ENCODE measurements at places on chromosomes 3 and 15.

DNA sequence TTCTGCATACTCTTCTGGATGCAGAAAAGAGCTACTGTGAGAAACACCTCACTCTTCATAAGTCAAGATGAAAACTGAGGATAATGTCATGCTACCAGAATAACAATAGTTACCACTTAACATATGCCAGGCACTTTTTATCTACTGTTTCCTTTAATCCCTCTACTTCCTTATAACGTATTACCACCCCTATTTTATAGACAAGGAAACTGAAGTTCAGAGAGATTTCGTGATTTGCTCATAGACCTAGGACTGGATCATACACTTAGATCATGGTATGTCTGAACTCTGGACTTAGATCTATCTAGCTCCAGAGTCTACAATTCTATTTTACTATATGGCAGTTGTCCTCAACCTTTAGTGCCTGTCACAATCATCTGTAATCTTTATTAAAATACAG lies 155.7 kb upstream of the TSPAN3 start:
- DNase-seq = no peak

GRCh38 chr3:52649461-52650210 lies 36.1 kb downstream of the PBRM1 start:
- no peak for DNase-seq

DNA sequence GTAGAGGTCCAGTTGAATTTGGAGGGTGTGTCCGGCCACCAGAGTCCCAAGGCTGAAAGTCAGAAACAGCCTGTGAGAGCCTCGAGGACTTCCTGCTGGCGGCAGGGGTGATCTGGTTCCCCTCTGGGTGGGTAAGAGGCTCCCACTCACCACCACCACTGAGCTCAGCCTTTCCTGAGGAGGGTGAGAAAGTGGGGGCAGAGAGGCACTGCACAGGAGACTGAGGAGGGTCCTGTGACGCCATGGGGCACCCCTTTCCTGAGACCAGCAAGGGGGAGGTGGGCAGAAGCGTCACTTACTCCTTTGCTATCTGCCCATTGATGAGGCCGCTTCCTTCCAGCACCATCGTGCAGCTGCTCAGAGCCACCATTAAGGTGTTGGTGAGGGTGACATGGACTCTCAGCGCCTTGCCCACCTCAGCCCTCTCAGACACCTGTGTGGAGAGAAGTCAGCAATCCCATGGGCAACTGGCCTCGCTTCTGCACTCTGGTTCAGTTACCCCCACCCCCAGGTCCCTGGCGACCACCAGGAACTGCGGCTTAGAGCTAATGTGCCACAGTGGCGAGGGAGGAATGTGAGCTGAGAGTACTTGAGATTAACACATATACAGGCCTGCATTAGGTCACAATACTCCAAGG lies 10.0 kb upstream of the TGM5 start:
- DNase-seq = no peak

DNA sequence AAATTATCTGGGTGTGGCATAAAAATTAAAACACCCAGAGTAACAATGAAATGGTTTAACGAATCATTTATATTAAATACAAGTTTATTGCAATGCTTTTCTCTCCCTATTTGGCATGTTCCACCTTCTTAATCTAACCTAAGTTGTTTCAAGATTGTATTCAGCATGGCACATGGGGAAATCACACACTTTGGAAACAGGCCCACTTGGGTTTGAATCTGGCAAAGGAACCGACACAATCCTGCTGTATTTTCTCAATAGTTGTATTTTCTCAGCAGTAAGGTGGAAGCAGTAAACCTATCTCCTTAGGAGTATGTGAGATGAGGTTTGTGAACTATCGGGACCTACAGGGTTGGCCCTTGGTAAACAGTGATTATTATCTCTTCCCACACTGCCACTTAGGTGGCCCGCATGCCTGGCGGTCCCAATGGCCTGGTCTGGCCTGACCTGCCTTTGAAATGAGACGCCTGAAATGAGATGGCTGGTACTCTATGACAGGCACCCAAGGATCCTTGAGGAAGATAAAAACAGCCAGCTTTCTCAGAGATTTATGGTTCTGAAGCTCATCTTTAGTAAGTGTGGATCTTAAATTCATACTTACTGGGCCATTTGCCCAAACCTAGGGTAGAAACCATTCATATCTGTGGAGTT lies 45.3 kb upstream of the VILL start:
- DNase-seq = no peak

- DNase-seq = no peak
These were observed 210.1 kb upstream of the SATB1 start for GRCh38 chr3:18635215-18635614.
